ENCODE measurements at places on chromosomes 13 and 19.
A peak's percentile ranks its signal among the peaks of the same experiment; 100 is the strongest.

- no peak for DNase-seq
Measured at GRCh38 chr19:5933391-5934068, 19.5 kb downstream of the CAPS start.

- no peak for DNase-seq
Measured at GRCh38 chr13:29648760-29649159, 53.3 kb upstream of the SLC7A1 start.

DNA sequence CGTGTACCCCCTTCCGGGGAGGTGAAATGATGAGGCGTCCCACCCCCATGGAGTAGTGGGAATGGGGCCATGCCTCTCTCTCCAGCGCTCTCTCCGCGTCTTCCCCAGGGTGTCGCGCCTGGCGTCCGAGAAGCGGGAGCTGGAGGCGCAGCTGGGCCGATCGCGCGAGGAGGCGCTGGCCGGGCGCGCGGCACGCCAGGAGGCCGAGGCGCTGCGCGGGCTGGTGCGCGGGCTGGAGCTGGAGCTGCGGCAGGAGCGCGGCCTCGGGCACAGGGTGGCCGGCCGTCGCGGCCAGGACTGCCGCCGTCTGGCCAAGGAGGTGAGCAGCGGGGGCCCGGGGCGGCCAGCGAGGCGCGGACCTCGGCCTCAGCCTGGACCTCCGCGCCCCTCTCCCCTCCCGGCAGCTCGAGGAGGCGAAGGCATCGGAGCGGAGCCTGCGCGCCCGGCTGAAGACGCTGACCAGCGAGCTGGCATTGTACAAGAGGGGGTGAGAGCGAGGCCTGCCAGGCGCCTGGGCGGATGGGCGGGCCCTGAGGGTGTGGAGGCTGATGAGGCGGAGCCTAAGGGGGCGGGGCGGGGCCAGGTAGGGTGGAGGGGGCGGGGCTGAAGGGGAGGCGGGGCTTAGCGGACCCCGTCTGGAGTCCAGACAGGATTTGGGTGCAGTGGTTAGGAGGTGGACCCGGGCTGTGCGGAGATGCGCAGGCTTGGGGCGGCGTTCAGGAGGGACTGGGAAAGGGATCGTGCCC lies 7.7 kb downstream of the PGLYRP1 start:
- DNase-seq: peak; percentile 61

- no peak for DNase-seq
Measured at GRCh38 chr19:34841780-34842179, 68.8 kb upstream of the ZNF599 start.

DNA sequence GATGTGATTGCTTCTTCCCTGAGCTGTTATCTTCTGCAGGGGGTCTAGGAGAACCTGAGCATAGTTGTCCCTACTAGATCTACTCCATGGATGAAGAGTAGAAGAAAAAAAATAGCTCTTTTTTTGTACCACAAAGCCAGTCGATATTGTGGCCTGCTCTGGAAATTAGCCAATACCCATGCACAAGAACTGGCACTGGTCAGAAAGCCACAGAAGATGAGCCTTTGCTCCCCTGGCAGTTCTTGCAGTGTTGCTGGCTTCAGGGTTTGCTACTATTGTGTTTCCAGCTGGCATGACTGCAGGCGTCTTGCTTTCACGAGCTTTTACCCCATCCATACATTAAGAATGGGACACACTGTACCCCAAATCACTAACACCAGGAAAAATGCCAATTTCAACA lies 547.7 kb upstream of the KLF12 start:
- DNase-seq: no peak

GRCh38 chr19:29491995-29492577 lies 33.7 kb upstream of the VSTM2B start:
- DNase-seq: no peak

- no peak for DNase-seq
Measured at GRCh38 chr13:22980936-22981335, 199.8 kb upstream of the SGCG start.

DNA sequence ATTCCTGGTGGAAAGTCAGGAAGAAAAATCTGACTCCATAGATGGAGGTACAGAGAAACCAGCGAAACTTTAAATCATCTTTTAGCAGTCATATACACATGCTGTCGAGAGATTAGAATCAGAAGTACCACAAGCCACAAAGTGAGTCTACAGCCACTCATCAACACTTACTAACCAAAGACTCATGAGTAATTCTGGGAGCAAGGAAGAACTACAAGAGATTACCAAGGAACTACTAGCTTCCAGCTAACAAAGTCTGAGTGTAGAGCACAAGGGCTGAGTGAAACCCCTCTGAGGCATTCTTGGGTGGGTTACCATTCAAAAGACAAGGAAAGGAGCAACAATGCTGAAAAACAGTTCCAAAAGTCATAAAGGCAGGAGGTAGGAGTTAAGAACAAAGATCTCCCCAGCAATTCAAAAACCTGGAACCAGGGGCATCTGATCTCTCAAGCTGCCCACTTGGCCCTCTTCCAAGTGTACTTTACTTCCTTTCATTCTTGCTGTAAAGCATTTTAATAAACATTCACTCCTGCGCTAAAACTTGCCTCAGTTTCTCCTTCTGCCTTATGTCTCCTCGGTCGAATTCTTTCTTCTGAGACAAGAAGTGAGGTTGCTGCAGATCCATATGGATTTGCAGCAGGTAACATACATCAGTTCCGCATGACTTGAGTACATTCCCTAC lies 13.0 kb downstream of the RBM26 start:
- DNase-seq: no peak

- no peak for DNase-seq
Measured at GRCh38 chr13:113411216-113412023, 41.9 kb downstream of the ADPRHL1 start.

DNA sequence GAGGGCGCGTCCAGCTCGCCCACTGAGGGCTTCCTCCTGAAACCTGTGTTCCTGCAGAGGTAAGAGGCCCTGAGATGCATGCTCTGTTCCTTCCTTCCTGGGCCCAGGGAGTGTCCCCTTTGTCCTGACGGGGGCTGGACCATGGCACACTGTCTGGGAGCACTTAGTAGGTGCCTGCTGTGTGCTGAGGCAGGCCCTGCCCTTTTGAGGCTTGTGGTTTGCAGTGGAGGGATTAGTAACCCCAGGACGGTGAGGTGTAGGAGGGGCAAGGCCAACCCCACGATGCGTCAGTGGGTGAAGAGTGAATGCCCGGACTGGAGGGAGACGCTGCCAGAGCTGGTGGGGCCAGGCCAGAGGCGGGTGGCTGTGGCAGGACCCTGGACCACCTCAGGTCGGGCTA lies 11.2 kb upstream of the F2RL3 start:
- DNase-seq: no peak

- no peak for DNase-seq
Measured at GRCh38 chr13:41408121-41408520, 49.2 kb upstream of the RGCC start.

- DNase-seq: no peak
Measured at GRCh38 chr13:39776439-39776838, 121.0 kb downstream of the COG6 start.

DNA sequence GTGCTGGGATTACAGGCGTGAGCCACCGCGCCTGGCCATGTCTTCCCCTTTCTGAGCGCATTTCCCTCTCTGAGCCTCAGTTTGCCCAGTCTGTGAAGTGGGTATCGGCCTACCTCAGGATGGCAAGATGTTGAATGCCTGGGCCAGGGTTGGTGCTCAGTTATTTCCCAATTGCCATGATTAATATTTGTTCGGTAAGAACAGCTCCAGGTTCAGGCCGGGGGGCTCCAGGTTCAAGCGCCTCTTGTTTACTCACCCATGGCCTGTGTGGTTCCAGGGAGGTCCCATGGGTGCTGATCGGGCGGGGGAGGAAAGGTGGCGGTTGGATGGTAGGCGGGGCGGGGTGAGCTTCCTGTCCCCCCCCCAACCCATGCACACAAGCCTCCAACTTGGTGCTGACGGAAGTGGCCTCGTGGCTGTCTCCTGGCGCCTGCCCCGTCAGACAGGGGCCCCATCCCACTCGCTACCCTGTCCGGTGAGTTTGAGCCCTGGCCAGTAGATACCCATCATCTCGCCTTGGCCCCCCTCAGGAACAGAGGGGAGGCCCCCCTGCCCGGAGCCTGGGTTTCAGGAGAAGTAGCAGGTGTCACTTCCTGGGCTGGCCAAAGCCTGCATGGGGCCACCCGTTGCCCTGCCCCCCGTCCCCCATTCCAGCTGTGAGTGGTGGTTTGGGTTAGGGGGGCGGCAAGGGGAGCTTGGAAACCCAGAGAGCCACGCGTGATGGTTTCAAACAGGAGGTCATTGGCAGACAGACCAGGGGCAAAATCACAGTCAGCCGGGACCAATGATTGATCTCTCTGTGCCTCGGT lies at the start of gene FCHO1:
TSS of gene FCHO1 (plus strand) at position 375 of the 809 bp plus-strand sequence. CDS start 3,688 bp downstream, outside the sequence.
- DNase-seq: no peak

GRCh38 chr19:19384486-19384885 lies 21.0 kb upstream of the GATAD2A start:
- DNase-seq: no peak

DNA sequence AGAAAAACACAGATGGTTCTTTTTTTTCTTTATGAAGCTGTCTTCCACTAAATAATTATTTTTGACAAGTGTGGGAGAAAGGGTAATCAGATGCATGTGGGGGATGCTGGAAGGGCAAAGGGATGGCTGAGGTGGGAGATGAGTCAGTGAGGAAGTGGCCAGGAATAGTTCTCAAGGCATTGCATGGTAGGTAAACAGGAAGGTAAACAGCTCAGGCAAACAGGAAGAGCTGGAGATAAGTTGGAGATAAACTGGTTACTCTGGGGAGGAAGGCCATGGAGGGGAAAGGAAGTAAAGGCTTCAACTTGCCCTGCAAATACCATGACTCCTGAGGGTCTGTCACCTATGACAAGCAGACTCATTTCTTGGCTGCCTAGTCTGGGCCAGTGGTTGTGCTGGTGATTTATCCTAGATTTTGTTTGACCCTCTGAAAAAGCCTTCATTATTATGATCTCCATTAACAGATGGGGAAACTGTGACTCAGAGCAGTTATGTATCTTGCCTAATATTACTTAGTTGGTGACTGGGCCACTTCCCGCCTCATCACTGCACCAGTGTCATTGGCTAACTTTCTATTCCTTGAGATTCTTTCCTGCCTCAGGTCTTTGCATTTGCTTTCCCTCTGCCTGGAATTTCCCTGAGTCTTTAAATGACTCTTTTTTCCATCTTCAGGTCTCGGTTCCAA lies 17.1 kb downstream of the ACTL9 start:
- DNase-seq: no peak

DNA sequence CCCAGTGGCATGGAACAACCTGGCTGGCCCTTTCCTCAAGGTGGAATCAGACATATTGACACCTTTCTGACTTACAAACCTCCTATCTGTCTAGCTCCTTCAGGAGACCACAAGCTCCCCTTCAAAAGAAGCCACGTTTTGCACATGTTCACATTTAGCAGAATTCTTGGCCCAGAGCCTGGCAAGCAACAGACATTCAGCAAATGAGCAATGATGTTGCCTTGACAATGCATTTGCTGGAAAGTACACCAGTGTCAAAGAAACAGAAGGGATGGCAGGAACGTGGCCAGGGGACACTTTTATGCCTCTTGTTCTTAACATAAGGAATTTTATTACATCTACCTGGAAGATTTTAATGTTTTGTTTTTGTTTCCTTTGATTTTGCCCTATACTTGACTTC lies 85.5 kb upstream of the FGF14 start:
- DNase-seq: peak; percentile 47

DNA sequence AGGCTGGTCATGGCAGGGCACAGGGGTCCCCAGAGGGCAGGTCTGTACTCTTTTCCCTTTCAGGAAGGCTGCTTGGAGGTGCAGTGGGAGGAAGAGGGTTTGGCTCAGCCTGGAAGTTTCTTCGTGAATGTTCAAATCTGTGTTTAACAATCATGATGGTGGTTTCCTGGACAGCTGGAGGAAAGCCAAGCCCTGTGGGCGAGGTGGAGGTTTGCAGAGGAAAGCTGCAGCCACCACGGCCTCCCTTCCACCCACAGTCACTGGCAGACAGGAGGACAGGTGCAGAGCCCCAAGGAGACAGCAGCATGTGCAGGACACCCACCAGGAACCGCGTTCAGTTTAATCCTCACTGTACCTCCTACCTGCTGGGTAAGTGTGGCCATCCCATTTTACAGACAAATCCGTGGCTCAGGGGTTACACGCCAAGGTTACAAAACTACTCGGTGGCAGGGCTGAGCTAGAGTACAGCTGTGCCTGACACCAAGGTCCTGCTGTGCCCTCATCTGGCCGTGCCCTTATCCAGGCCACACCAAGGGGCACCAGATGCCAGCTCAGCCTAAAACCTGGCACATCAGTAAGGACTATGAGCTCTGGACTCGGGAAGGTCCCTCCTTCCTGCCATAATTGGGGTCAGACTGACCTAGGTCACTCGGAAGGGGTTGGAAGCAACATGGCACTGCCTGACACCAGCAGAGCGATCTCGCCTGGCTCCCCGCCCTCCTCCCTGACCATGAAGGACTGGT lies 34.1 kb downstream of the SUGP2 start:
- no peak for DNase-seq

DNA sequence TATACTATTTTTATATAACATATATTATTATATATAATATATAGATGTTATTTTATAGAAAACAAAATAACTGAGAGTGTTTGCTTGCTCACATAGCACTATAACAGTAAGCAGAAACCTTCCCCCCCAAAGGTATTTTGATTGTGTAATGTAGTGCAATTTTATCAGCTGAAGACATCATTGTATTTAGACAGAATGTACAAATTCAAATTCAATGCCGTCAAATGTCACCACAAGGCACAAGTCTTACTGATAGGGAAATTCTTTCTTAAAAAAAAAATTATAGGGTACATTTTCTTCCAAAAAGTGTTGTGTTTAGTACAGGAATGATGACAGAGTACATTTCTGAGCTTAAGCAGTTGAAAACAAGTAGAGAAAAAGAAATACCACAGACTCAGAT lies 1147.1 kb upstream of the SPRY2 start:
- DNase-seq: no peak

DNA sequence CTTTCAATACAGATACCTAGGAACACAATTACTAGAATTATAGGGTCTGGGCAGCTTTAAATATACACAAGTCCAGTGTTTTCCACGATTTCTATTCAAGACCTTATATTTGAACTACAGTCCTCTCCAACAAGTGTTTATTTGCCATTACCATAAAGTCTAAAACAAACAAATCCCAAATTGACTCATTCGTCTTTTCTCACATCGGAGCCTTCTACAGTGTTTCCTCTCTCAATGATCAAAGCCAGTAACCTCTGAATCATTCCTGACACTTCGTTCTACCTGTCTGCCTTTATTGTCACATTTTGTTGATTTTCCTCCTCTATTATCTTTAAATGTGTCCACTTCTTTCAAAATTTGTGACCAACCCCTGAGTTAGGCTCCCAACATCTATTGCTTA lies 1356.5 kb upstream of the SLC10A2 start:
- no peak for DNase-seq

GRCh38 chr13:106507560-106508274 lies 27.7 kb downstream of the EFNB2 start:
- DNase-seq: no peak

DNA sequence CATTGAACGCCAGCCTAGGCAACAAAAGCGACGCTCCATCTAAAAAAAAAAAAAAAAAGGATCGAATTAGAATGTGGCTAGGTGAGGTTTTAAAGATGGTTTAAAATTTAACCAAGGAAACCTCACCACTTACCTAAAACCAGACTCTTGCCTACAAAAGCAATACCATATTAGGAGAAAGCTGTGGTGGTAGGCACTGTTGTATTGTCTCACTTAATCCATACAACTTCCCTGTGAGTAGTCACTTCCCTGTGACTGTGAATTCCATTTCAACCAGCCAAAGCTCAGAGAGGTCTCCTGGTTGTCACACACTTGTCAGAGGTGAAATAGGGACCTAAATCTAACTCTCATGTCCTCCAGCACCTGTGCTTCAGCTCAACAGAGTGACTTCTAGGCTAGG lies 15.4 kb downstream of the SHISA2 start:
- DNase-seq: no peak

GRCh38 chr13:99085808-99086266 lies 108.0 kb upstream of the DOCK9 start:
- no peak for DNase-seq

GRCh38 chr13:95180513-95181245 lies 120.6 kb downstream of the ABCC4 start:
- DNase-seq: no peak
